ENCODE measurements at places on chromosomes 7 and 10. TPM values are rescaled to one million over a fixed set of nuclear protein-coding genes. Genes with fewer than 3 reads are reported as not detected.

Gene PNLIPRP3
- polyA plus RNA-seq: not detected

Gene CHAT
- not detected for polyA plus RNA-seq

Gene RET
- polyA plus RNA-seq: 0.05 TPM

Gene ACSM6
- polyA plus RNA-seq: not detected

Gene TSPAN13
- polyA plus RNA-seq: 72.8 TPM

Gene NEUROG3
- polyA plus RNA-seq: not detected

Gene CCDC172
- polyA plus RNA-seq: not detected

Gene ADIRF
- polyA plus RNA-seq: not detected

Gene SPDYE11
- polyA plus RNA-seq: 0.19 TPM

Gene MET
- not detected for polyA plus RNA-seq

Gene AGMO
- not detected for polyA plus RNA-seq

Gene BCL7B
- polyA plus RNA-seq: 78.5 TPM

Gene TACC2
- not detected for polyA plus RNA-seq

Gene GPR141
- polyA plus RNA-seq: not detected

Gene SFTPA1
- polyA plus RNA-seq: not detected

Gene C7orf57
- polyA plus RNA-seq: not detected

Gene SDK1
- polyA plus RNA-seq: not detected

Gene ANXA8L1
- not detected for polyA plus RNA-seq

Gene LBX1
- polyA plus RNA-seq: not detected

Gene GSTO2
- polyA plus RNA-seq: 0.90 TPM

Gene SPDYE8
- polyA plus RNA-seq: 0.19 TPM

Gene SORBS1
- polyA plus RNA-seq: 0.41 TPM

Gene NUP42
- 52.1 TPM for polyA plus RNA-seq

Gene ZNF716
- polyA plus RNA-seq: not detected

Gene TMEM273
- polyA plus RNA-seq: 137 TPM

Gene MYL10
- not detected for polyA plus RNA-seq

Gene GRID2IP
- polyA plus RNA-seq: 0.09 TPM

Gene SLC39A12
- polyA plus RNA-seq: not detected

Gene PTPRN2
- polyA plus RNA-seq: 1.6 TPM

Gene TMEM248
- polyA plus RNA-seq: 121 TPM
